Pancreas (tissue), 10 donors: ENCODE measurements at places on chromosomes 11 and 22.

DNA sequence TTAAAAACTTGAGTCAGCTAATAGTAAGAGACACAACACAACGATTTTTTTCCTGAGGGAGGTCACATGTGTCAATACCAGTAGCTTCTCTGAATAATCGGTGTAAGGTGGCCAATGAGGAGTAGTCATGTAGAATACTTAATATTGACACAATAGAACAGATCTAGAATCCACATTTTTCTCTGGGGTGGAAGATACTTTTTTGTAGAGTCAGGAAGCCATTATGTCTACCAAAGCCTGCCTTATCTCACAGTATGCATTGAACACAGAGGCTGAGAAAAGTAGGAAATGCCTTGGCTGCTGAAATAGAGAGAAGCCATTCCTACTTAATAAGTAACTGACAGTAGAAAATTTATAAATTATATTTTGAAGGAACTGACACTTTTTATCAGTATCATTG, 725.0 kb downstream of the METTL15 start:
- no peak overlapping the region for H3K4me3 ChIP-seq
- H3K36me3 ChIP-seq, result no peaks in the 10 kb centered on the region
- H3K27me3 ChIP-seq, result no peaks in the 10 kb centered on the region

GRCh38 chr11:129295746-129296145, 79.9 kb upstream of the BARX2 start:
- DNase-seq, result no peak
- H3K36me3 ChIP-seq, result no peaks in the 10 kb centered on the region
- H3K27me3 ChIP-seq, result no peaks in the 10 kb centered on the region
- H3K4me1 ChIP-seq, result peaks cover 4% of the 10 kb centered on the region
- no peak overlapping the region for H3K27ac ChIP-seq

GRCh38 chr11:18313965-18314763, 7.8 kb downstream of the HPS5 start:
- H3K36me3 ChIP-seq, result no peaks in the 10 kb centered on the region
- no peak overlapping the region for H3K27ac ChIP-seq
- H3K27me3 ChIP-seq, result no peaks in the 10 kb centered on the region
- H3K4me1 ChIP-seq, result peaks cover 34% of the 10 kb centered on the region

- no peaks in the 10 kb centered on the region for H3K27me3 ChIP-seq
- no peak for DNase-seq
- H3K4me3 ChIP-seq, result no peak overlapping the region
- H3K4me1 ChIP-seq, result peaks cover 21% of the 10 kb centered on the region
- no peaks in the 10 kb centered on the region for H3K36me3 ChIP-seq
Measured at GRCh38 chr11:63503492-63503891, 2.4 kb upstream of the LGALS12 start.

- H3K4me1 ChIP-seq, result no peaks in the 10 kb centered on the region
- no peaks in the 10 kb centered on the region for H3K36me3 ChIP-seq
- no peak overlapping the region for H3K4me3 ChIP-seq
- DNase-seq, result no peak
- no peaks in the 10 kb centered on the region for H3K27me3 ChIP-seq
Measured at GRCh38 chr11:9057888-9058287, 33.5 kb downstream of the SCUBE2 start.

- H3K4me3 ChIP-seq, result no peak overlapping the region
- no peaks in the 10 kb centered on the region for H3K4me1 ChIP-seq
- H3K36me3 ChIP-seq, result no peaks in the 10 kb centered on the region
- DNase-seq, result no peak
- no peak overlapping the region for H3K27ac ChIP-seq
Measured at GRCh38 chr22:27192135-27192829, 534.9 kb downstream of the MIAT start.

DNA sequence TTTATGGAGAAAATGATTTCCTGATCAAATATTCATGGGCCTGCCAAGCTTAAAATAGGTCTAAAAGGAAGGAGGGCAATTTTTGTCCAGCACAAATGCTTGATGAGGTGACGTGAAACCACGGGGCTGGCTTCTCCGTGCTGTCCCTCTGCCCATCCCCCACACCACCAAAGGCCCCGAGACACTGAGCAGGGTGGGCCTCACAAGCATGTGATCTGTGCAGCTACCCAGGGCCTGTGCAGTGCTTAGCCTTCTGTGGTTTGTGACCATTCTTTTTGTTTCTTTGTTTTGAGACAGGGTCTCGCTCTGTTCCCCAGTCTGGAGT, 94.8 kb upstream of the RTL6 start:
- H3K27ac ChIP-seq, result no peak overlapping the region
- no peak for DNase-seq
- no peaks in the 10 kb centered on the region for H3K27me3 ChIP-seq
- no peak overlapping the region for H3K4me3 ChIP-seq
